NCI-H2107 (cell line): ENCODE measurements at places on chromosomes 7 and 10.

GRCh38 chr7:86929293-86930109 lies 130.0 kb downstream of the ELAPOR2 start:
- no peak for DNase-seq

- DNase-seq = no peak
Measured at GRCh38 chr7:71716690-71717089, 584.7 kb downstream of the GALNT17 start.

- DNase-seq = peak; percentile 70
Measured at GRCh38 chr7:39949971-39950472, at the start of gene CDK13. CDK13 (plus strand) TSS chr7:39950256; CDS start chr7:39950642, 386 bp downstream.

DNA sequence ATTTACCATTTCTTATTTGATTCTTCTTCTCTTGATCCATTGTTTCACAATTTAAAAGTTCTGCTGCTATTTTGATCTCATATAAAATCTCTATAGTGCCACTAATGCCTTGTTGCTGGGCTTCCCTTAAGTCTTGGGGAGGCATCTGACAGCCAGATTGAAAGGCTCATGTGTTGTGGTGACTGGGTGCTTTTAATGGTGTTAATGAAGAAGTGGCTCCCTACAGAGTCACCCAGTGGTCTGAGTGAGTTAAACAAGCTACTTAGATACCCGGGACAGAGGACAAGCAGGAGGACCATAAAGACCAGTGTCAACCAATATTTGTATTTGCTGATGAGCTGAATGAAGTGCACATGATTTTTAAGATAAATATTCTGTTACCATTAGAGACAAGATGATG lies 176.4 kb upstream of the HABP2 start:
- DNase-seq = no peak

DNA sequence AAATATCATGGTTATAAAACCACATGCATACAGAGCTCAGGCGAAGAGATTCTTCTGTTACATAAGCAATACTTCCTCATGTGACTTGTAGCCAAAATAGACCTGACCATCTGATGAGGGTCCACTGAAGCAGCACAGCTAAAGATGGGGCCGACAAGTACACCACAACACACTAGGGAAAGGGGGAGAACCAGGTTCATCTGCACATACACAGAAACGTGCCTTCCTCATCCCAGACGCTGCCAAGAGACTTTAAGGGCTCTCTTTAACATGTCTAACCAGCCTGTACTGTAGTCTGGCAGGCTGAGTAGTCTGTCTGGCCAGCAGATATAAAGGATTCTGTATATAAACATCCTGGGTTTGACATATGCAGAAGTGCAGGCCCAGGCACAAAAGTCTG lies 30.3 kb downstream of the ERCC6 start:
- no peak for DNase-seq

DNA sequence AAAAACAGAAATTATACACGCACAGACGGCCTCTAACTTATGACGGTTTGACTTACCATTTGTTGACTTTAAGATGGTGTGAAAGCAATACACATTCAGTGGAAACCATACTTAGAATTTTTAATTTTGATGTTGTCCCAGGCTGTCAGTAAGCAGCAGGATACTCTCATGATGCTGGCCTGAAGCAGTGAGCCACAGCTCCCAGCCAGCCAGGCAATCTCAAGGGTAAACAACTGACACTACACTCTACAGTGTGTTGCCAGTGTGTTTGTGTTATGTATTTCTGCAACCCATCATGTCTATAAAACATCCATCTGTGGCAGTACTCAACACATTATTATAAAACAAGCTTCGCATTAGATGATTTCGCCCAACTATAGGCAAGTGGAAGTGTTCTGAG lies 747.5 kb downstream of the NRG3 start:
- DNase-seq = no peak

DNA sequence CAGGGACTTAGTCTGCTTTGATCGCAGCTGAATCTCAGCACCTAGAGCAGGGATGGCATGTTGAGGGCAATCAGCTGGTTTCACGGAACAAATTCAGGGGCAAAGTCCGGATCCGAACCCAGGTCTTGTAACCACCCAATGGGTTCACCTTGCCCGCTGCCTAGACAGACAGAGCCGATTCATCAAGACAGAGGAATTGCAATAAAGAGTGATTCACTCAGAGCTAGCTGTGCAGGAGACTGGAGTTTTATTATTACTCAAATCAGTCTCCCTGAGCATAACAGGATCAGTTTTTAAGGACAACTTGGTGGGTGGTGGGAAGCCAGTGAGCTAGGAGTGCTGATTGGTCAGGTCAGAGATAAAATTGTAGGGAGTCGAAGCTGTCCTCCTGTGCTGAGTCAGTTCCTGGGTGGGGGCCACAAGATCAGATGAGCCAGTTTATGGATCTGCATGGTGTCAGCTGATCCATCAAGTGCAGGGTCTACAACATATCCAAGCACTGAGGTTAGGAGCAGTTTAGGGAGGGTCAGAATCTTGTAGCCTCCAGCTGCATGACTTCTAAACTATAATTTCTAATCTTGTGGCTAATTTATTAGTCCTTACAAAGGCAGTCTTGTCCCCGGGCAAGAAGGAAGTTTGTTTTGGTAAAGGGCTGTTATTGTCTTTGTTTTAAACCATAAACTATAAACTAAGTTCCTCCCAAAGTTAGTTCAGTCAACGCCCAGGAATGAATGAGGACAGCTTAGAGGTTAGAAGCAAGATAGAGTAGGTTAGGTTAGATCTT lies 43.5 kb upstream of the CHST3 start:
- no peak for DNase-seq

- DNase-seq = no peak
Measured at GRCh38 chr10:62050893-62051433, 149.5 kb downstream of the ARID5B start.

DNA sequence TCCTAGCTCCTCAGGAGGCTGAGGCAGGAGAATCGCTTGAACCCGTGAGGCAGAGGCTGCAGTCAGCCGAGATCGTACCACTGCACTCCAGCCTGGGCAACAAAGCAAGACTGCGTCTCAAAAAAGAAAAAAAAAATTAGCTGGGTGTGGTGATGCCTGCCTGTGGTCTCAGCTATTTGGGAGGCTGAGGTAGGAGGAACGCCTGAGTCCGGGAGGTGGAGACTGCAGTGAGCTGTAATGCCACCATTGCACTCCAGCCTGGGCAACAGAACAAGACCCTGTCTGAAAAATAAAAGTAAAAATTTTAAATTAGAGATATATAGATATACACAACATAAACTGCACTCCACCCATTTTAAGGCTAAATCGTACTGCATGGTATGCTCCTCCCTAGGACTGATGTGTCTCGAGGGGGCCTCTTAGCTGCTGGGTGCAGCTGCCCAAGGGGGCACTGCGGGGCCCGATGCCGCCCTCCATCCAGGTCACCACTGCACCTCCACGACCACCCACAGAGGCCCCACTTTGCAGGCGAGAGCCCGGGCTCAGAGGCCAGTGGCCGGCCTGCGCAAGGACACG lies 40.9 kb upstream of the FOXK1 start:
- DNase-seq = no peak

DNA sequence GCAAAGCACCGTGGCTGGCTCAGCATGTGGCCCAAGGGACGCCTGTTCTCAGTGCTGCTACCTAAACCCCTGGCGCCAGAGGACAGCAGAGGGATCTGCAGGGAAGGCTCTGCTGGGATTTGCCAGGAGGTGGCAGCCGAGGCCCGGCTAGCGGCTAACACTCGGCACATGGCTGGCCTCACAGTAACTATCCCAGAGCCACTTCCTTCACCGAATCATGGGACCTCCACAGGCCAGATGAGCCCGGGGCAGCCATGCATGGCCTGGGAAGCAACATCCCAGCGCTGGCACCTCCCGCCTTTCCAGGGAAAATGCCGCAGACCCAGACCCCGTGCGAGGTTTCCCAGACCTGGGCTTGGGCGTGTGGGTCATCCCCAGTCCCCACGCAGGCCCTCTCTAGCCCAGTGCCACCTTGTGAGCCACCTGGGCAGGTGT lies 36.4 kb downstream of the DPYSL4 start:
- DNase-seq = peak; percentile 22

DNA sequence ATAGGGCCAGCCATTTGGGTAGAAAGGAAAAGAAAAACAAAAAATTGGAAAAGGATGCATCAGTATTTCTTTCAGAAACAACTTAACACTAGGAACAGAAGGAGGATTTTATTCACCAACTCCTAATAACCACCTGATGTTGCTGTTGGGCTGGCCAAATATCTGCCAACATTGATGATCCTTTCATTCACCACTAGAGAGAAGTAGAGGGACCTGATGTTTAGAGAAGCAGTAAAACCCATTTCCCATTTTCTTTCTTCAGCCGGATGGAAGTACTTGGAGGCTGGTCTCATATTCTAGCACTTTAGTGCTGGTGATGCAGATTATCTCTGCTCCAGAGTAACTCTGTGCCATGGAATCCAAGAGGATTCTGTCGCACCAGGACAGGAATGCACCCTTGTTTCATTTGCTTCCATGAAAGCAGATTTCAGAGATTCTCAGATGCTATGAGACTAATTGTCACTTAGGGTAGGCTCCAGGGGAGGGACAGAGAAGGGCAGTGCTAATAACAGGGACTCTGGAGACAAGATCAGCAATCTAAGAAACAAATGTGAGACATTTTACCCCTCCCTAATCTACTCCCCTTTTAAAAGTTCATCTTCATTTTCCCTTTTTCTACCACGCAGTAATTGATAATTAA lies 3.1 kb downstream of the KLLN start:
- DNase-seq = no peak

- DNase-seq = no peak
Measured at GRCh38 chr7:72176875-72177274, 235.3 kb downstream of the CALN1 start.

DNA sequence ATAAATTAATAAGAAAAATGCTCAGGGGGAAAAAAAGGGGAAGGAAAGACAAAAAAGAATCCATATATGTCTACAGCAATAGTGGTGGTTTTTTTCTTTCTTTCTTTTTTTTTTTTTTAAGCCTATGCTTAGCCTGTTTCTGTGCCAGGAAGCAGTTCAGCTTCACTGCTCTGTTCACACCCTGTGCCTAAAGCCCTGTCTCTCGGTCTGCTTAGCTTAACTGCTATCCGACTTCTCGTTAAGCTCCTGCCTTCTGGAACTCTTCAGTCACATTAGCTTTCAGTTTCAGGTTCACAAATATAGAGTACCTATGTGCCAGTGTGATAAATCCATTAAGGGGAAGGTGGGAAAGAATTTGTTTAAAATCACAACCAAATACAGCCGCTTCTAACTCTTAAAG lies 26.5 kb upstream of the NRG3 start:
- no peak for DNase-seq

GRCh38 chr10:99660662-99661376 lies 1.5 kb downstream of the ENTPD7 start:
- DNase-seq = no peak

- no peak for DNase-seq
Measured at GRCh38 chr7:73659983-73660382, 7.6 kb upstream of the VPS37D start.

DNA sequence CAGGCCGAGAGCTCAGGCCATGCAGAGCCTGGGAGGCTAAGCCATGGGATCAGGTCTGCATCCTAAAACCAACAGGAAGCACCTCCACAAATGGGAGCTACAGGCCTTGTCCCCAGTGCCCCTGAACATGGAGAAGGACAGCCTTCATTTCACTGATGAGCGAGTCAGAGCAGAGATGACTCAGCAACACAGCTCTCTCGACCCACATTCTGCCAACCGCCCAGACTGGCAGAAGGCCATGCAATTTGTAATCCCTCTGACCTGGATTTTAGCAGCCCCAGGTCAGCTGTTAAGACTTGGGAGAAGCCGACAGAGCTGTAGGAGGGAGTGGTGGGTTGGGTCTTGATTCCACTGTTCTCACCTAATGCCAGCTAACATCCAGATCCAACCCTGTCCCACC lies 25.5 kb downstream of the VOPP1 start:
- peak; percentile 53 for DNase-seq

- no peak for DNase-seq
Measured at GRCh38 chr7:29843093-29843492, 36.8 kb downstream of the WIPF3 start.

DNA sequence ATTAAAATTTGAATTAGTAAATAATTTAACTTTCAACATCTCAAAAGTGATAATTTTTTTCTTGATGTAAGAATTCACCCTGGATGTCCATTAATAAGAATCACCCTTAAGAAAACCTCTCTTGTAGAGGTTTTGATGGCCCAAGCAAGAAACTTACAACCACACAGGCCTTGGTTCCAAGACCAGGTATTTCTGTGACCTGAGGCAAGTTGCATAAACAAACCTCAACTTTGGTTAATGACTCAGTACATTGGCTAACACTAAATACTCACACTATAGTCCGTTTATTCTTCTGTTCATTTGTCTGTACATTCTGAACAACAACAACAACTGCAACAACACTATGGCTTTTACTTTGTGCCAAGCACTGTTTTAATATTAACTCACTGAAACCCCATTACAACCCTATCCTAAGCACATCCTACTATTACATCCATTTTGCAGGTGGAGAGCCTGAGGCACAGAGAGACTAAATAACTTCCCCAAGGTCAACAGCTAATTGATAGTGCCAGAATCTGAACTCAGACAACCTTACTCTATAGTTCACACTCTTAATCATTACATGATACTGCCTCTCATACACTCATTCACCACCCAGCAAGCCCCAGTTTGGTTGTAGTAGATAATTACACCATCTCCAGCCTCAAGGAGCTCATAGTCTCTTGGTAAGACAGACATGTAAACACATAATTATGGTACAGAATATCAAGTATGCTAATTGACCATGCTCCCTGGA lies 6.6 kb downstream of the ANK3 start:
- no peak for DNase-seq

GRCh38 chr7:45053941-45054340 lies 34.8 kb downstream of the NACAD start:
- DNase-seq = no peak
